GM12878 (cell line): ENCODE measurements at places on chromosomes 3 and 15.
A peak's percentile ranks its signal among the peaks of the same experiment; 100 is the strongest.

GRCh38 chr3:100813828-100814227 is 104.5 kb downstream of the TFG start:
- DNase-seq = no peak

GRCh38 chr3:189103208-189103607 is 68.6 kb upstream of the TPRG1 start:
- DNase-seq = no peak

DNA sequence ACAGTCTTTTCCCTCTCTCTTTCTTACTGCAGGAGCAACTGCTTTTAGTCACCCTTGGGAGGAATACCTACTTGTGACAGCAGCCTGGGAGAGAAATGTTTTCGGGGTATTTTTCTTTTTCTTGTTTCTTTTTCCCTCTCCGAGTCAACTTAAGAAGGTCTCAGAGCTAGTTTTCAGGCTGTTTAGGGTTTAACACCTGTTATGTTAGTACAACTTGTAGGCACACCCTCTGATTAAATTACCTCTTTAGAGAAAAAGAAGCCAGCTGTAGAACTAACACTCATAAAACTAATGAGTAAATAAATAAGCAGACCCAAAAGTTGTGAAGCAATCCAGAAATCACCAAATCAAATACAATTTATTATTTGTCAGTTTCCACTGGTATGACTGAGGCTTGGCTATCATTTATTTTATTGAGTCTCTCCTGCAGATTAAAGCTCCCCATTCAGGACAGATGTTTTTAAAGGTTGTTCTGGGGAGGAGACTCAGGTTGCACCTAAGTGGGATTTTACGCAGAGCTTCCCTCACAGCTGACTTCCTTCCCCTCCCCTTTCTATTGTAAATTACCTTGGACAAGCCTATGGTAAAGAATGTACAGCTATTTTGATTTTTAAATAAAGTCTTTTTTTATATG is 112.5 kb downstream of the FOXB1 start:
- no peak for DNase-seq

GRCh38 chr15:76347482-76348055 is 11.0 kb downstream of the ISL2 start:
- DNase-seq = no peak

- no peak for DNase-seq
Observed at GRCh38 chr15:39661776-39662175, 80.9 kb downstream of the THBS1 start.

- DNase-seq = no peak
Observed at GRCh38 chr3:18153571-18154173, 271.5 kb downstream of the SATB1 start.

- DNase-seq = peak; percentile 66
Observed at GRCh38 chr3:187935623-187936156, 190.4 kb upstream of the BCL6 start.

DNA sequence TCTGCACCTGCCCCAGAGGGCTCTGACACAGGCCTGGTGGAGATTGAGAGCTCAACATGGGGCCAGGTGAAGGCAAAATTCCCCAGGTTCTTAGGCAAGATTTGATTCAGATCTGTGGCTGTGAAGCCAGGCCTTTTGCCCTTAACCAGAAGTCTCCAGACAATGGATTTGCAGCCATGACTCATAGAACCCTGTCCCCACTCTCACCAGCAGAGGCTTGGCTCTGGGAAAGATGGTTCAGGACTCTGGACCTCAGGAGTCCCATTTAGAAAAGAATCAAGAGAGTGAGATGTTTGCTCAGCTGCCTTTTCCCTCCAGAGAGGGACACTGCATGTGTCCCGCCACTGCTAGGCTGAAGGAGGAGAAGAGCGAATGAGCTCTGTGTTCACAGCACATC is 361.4 kb upstream of the ICE2 start:
- DNase-seq = no peak

GRCh38 chr3:120850381-120851295 is 57.4 kb upstream of the STXBP5L start:
- DNase-seq = no peak
